ENCODE measurements at places on chromosomes 3 and 15. TPM values are rescaled to one million over a fixed set of nuclear protein-coding genes. Genes with fewer than 3 reads are reported as not detected.

The SCAANT1 gene
- total RNA-seq = not detected

The ROPN1 gene
- 0.29 TPM for total RNA-seq

The ACVR2B gene
- 4.8 TPM for total RNA-seq

The SOX2 gene
- 0.56 TPM for total RNA-seq

The GOLGA6L7 gene
- not detected for total RNA-seq

The LRRK1 gene
- 9.1 TPM for total RNA-seq

The ACTRT3 gene
- total RNA-seq = 1.6 TPM

The CDCP1 gene
- 1.3 TPM for total RNA-seq

The GATA2 gene
- total RNA-seq = 8.9 TPM

The SRGAP3 gene
- total RNA-seq = 2.5 TPM

The SLC27A2 gene
- 0.10 TPM for total RNA-seq

The TERC gene
- total RNA-seq = 7.2 TPM

The RBPMS2 gene
- 312 TPM for total RNA-seq

The GOLGA6L4 gene
- total RNA-seq = 1.1 TPM

The HIGD2B gene
- not detected for total RNA-seq

The TMEM212 gene
- total RNA-seq = not detected

The ANKUB1 gene
- total RNA-seq = not detected

Data from left cardiac atrium (tissue), 4 donors.